ENCODE measurements at places on chromosomes 6 and 20.

DNA sequence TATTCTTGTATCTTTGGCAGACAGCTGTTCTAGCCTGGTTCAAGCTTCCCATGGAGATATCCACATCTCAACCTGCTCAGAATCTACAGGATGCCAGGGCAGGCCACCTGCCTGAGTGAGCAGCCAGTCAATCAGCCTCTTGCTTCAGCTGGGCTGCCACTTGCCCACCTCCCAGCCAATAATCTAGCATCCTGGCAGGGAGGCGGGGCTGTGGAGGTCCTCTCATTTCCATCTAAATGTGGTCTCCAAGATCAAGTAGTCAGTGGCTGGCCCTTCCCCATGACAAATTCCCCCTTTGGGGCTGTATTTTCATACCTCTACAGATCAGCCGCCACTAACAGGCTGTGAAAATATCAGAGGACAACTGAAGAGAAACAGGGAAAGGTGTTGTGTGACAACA, 33.0 kb upstream of the SPDEF start:
- DNase-seq: no peak

DNA sequence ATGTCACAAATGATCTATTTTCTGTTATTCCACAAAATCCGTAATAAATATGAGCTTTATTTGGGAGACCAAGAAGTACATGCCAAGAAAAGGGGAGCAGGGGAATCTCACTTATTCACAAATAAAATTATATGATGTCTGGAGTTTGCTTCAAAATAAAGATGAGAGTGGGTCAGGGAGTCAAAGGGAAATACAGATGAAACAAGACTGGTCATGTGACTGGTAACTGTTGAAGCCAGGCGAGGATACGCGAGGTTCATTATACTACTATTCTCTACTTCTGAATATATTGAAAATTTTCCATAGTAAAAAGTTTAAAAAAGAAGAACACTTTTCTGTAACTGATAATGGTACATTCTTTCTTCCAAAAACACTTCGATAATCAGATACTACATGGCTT, 14.6 kb downstream of the EPB41L2 start:
- no peak for DNase-seq

DNA sequence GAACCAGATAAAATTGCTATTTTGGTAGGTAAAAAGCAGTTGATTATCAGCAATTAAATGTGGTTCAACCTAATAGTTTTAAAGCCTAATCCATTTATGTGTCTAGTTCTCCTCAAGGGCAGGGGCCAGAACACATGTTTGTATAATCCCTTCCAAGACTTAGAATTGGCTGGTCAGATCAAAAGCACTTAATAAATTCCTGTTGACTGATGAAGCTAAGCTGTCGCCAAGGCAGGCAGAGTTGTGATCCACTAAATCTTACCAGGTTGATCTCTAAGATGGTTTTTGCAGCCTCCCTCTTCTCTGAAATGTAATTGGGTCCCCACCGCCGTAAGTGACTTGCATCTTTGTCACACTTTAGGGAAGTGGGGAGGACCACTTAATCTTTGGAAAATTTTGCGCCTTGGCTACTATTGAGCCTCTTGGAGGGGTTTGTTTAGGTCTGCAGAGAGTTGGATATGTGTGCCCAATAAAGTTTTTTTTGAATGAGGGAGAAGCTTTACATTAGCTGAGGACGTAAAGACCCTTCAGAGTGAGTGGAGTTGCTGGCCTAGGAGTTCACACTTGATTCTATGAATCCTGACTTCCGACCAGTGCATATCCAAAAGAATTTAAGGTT, 65.9 kb downstream of the PHF20 start:
- no peak for DNase-seq

DNA sequence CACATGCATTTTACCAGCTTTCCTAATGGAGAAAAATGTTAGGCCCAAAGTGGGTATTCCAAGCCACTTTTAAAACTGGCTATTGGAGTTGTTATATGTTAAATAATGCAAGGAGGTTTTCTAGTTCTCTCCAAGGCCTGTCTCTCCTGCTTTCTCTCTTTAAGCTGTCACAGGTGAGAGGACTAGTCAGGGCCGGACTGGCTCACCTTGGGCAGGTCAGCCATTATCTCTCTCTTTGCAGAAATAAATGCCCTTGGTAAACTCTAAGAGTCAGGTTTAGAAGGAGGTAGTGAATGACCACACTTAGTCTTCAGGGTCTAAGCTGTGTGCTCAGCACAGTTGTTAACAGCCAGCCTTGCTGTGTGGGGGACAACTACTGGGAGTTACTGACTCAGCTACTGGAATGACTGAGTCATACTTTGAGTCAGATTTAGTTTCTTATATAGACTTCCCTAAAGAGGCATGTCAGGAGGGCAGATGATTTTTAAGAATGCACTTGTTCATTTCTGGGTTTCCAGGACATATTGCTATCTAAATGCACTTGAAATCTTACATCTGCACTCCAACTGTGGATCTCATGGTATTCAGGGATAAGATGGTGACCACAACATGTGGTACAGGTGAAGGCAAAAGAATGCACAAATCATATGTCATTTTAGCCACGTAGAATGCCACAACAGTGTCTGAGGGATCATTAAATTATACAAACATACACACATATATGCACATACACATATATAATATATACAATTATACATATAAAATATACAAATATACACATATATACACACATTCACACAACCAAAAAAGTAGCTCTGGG, 719.4 kb downstream of the EPM2A start:
- DNase-seq: no peak

GRCh38 chr6:24545183-24545582, 50.4 kb downstream of the ALDH5A1 start:
- no peak for DNase-seq

GRCh38 chr20:25623225-25623735, 534 bp downstream of the NANP start:
- peak; percentile 22 for DNase-seq

GRCh38 chr6:139164001-139164400, 29.1 kb downstream of the HECA start:
- DNase-seq: no peak

GRCh38 chr20:38141204-38141888, 23.7 kb downstream of the TGM2 start:
- no peak for DNase-seq

DNA sequence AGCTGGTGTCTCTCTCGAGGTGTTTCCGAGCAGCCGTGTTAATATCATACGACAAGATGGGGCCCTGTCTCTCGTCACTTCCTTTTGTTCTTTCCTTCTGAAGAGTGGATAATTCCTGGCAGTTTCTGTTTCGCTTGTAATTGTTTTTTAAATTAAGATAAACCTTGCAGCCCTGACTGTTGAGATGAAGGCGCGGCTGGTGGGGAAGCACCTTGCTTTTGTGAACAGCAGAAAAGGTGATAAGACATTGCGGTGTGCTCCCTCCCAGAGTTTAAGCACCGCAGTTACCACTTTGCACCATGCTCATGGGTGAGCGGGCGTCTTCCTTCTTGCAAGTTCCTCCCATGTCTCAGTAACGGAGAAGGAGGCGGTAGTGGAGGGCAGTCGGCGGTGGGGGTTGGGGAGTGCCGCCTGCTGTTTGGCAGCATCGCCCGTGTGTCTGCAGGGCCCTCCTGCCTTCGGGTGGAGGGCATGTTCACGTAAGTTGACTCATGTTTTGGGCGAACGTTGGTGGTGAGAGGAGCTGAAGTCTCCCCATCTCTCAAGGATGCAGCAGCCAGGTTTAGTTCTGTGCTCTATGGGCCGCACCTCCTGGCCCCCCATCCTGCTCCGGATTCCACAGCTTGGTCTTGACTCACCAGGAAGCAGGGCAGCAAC, 345.9 kb downstream of the TAF4 start:
- no peak for DNase-seq

GRCh38 chr20:46027245-46027853, 1.7 kb upstream of the SLC12A5 start:
- no peak for DNase-seq

GRCh38 chr20:40416274-40416673, 272.8 kb downstream of the MAFB start:
- no peak for DNase-seq

GRCh38 chr20:32201296-32201976, 6.1 kb downstream of the PLAGL2 start:
- DNase-seq: no peak

GRCh38 chr6:170255426-170256125, 35.3 kb downstream of the DLL1 start:
- no peak for DNase-seq

DNA sequence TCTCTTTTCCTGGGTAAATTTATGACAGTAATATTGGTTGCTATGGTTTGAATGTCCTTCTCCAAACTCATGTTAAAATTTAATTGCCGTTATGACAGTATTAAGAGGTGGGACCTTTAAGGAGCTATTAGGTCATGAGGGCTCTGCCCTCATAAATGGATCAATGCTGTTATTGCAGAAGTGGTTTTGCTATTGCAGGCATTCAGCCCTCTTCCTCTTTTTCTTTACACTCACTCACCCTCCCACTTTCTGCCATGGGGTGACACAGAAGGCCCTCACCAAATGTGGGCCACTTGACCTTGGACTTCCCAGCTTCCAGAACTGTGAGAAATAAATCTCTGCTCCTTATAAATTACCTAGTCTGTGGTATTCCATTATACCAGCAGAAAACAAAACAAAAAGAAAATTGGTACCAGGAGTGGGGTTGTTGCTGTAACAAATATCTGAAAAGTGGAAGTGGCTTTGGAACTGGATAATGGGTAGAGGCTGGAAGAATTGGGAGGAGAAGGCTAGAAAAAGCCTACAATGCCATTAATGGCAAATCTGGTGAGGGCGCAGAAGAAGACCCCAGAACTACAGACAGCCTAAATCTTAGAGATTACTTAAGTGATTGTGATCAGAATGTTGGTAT, 24.8 kb upstream of the IGF2R start:
- no peak for DNase-seq

- no peak for DNase-seq
These were observed 132.8 kb downstream of the IBTK start for GRCh38 chr6:82114748-82115147.

DNA sequence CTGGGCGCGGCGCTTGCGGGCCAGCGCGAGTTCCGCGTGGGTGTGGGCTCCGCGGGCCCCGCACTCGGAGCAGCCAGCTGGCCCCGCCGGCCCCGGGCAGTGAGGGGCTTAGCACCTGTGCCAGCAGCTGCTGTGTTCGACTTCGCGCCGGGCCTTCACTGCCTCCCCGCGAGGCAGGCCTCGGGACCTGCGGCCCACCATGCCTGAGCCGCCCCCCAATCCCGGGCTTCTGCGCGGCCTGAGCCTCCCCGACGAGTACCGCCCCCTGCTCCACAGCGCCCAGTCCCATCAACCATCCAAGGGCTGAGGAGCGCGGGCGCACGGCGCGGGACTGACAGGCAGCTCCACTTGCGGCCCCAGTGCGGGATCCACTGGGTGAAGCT, 36.2 kb downstream of the RIOK1 start:
- no peak for DNase-seq
